RCC 7860 (cell line): ENCODE measurements at places on chromosomes 3 and 15.

GRCh38 chr3:124780761-124781475 lies 50.7 kb downstream of the UMPS start:
- DNase-seq = no peak

- DNase-seq = no peak
Measured at GRCh38 chr3:115099134-115099985, 47.7 kb downstream of the ZBTB20 start.

DNA sequence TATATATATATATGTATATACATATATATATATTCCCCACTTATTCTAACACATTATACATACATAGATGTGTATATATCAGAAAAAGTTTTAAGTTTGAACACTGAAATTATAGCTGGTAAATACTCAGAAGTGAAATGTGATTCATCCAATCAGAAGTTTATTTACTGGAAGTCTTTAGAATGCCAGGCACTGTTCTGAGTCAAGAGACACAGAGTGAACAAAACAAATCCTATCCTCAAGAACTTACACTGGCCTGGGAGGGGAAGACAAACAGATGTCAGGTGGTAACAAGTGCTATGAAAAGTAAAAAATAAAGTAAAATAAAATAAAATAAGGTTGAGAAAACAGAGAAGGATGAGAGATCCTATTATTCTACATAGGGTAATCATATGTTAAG lies 13.4 kb downstream of the DHX36 start:
- no peak for DNase-seq

DNA sequence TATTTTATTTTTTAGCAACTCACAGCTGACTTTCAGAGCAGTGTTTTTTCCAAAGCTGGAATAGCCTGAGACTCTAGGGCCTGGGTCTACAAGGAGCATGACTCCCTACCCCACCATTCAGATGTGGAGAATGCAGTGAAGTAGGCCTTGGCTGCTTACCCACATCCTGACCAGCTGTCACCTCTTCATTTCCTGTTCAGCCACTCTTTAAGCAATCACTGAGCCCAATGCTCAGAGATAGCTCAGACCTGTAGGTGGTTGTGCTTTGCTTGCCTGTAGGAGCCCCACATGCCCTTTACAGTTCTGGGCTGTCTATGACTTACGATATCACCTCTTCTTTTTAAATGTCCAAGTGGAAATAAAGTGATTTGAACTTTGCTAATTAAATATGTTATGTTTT lies 148.1 kb downstream of the NEK11 start:
- DNase-seq = no peak

DNA sequence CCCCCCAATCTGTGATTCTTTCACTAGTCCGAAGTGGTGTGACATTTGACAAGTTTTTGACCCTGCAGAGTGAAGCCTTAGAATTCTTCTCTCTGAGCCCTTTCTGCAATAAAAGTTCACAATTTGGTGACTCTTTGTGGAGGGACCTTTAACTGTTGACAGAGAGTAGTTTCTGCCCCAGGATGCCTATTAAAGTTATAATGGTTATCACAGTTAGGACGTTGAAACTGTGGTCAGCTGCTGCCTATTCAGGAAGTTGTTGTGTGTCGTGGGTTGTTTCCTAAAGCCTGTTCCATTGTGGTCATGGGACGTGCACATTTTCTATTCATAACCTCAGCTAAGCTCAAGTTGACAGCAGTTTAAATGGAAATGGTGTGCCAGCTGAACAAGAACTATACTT lies 274.5 kb downstream of the NEK10 start:
- no peak for DNase-seq

DNA sequence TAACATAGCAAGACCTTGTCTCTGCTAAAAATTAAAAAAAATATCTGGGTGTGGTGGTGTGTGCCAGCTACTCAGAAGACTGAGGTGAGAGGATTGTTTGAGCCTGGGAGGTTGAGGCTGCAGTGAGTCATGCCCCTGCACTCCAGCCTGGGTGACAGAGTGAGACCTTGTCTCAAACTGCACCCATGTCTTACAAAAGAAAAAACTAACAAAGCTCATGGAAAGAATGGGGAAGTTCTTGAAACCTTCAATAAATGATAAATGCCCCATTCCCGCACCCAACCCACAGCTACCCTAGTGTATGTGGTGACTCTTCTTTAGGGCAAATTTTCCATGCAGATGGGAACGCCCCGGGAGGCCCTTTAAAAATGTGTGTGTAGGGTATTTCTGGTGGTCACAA lies 28.3 kb downstream of the RPLP1 start:
- no peak for DNase-seq

DNA sequence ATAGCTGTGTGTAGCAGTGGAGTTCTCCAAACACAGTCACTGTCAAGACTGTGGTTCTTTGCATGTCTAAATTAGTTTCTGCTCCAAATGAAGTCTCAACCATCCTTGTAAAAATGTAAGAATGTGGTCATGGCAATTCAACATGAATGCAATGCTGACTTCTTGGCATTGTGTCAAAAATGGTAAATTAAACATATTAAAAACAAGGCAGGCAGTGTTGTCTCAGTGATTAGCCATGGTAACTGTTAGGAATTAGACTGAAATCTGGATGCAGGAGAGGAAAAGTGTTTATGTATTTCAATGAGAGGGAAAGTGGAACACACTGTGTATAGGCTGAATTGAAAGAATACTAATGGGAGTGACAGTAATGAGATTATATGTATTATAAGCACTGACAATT lies 597.2 kb downstream of the EDEM1 start:
- no peak for DNase-seq

DNA sequence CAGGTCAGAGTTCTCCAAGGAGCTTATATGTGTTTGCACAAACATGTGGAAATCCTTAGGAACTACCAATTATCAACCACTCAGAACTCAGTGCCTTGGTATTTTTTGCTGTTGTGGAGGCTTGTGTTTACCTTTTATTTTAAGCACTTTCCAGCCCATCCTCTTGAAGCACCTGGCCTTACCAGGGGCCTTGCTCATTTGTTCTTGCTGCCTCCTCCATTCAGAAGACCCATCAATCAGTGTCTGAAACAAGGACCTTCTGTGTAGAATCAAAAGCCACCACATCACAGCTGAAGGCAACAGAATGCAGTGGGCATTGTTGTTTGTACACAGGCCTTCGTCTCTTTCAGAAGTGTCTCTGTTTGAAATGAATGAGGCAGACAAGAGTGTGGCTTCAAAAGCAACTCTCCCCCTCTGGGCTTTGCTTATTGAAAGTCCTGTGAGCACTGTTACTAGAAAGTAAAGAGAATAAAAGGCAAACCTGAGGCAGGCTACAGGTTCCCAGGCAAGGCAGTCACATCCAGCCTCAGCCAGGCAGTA lies 24.5 kb upstream of the LIPC start:
- DNase-seq = no peak

- DNase-seq = peak; percentile 65
Measured at GRCh38 chr3:157618075-157618760, 115.0 kb upstream of the VEPH1 start.

DNA sequence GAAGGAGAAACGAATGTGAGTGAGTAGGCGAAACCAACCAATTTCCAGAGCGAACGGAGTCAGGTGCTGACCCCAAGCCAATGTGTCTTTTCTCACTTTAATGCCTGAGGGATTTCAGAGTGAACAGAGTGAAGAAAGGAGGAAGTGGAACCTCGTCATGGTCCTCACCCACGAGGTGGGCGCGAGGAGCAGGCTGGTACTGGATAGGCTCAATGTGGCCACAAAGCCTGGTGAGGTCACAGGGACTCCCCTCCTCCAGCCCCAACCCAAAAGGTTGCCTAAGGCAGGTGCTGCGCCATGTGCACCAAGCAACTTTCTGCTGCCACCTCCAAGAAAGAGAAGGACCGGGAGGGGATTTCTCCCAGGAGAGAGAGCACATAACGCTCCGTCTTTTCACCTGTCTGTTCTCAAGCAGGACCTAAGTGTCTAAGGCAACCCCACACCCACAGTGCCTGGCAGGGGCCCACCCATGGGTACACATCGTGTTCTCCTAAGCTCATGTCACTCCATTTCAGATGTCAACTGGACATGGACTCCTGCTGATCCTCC lies 3.8 kb downstream of the NRROS start:
- no peak for DNase-seq

DNA sequence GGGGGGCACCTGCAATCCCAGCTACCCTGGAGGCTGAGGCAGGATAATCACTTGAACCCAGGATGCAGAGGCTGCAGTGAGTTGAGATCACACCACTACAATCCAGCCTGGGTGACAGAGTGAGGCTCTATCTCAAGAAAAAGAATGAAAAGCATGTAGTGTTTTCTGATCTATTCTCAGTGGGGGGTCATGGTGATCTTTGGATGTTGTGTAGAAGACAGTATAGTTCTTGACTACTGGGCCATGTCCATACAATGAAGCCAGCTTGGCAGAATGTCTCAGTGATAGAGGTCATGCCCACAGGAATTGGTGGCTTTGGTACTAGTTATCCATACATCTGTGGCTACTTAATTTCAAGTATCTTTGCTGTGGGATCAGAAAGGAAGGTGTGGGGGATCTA lies 26.8 kb upstream of the NANOGP8 start:
- DNase-seq = no peak

DNA sequence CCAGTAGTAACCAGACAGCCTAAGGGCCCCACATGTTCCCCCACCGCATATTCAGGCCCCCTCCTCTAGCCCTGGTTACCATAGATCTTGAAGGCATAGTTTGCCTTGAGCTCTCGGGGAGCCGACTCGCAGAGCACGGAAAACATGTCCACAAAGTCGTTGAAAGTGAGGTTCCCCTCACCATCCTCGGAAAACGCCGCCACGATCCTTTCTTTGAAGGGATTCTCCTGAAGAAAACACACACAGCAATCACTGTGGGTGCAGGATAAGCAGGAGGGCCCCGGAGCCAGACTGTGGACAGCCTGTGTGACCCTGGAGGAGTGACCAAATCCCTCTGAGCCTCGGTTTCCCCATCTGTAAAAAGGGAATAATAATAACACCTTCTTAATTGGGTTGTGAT lies 16.8 kb downstream of the SH2D7 start:
- DNase-seq = no peak

DNA sequence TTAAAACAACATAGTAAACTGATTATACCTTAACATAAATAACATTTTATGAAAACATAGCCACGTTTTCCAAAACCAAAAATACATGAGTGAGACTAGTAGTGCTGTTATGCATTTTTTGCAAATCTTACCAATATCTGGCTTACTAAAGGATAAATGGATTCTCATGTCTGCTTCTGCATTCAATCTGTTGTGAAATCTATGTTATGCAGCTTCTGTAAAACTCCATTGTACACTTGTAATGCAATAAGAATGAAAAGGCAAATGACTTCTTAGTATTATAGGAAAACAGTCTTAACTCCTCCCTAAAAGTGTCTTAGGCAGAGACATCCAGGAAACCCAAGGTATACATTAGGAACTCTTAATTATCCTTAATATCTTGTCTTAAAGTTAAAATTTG lies 330.9 kb upstream of the THBS1 start:
- no peak for DNase-seq

DNA sequence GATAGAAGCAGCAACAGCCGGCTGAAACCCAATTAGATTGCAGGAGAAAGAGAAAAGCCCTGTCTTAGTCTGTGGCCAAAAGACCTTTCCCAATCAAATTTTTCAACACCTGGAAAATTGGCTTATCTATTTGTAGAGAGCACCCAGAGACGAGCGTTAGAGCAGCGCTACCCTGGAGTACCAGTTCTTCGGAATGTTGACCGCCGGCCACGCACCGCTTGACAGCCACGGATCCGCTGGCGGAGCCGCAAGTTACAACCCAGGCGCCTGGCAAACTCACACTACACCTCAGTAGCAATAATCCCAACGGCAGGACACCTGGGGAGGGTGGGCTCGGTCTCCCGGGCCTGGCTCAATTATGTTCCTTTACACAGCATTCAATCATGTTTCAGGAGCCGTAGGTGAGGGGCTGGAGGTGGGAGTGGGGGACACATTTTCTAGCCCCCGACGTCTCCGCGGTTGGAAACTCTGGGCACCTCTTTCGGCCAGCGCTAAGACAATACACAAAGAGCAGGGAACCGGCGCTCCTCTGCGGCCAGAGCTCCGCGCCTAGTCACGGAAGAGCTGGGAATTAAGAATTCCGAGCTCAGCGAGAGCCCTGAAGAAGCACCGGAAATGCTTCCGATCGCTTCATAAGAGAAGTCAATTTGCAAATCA lies 1.2 kb downstream of the MB21D2 start:
- DNase-seq = peak; percentile 27

DNA sequence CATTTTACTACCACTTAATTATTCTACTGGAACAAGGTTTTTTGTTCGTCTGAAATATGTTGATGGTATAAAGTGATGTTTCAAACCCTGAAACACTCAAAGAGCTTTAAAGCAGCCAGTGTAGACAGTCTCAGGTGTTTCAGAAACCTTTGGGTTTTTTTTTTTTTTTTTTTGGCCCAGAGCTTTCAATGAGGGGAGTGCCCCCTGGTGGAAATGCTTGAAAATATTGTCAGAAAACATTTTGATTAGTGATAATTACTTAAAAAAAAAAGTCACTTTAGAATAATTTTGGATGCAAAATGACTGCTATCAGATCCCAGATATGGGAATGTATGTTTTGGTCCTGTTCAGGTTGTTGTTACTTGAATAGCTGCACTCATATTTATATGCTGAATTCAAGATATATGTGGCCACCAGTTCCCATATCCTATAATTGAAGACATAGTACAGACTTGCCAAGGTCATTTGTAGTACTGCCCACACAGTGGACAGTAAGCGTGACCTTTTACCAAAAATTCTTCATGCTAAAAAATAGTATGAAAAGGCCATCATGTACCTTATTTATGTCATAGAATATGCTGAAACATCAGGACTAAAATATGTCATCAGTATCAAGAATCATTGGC lies 35.9 kb downstream of the SATB1 start:
- DNase-seq = no peak
